Astrocyte (in vitro differentiated cells and primary cell): ENCODE measurements at places on chromosomes 12 and 14.

DNA sequence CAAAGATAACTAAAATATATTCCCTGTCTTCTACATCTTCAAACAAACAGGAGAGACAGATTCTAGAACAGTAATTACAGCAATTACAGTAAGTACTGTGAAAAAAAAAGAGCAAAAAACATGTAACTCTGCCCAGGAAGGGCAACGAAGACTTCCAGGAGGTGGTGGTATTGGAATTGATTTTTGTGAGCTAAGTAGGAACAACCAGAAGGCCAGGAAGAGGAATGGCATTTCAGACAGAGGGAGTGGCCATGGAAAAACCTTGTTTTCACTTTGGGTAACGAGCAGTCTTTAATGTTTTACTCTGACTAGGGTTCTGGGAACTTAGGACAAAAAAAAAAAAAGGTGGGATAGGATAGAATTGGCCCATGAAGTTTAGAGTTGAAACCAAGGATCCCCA, 196.3 kb upstream of the PLEKHG7 start:
- no peak for DNase-seq

- DNase-seq = no peak
Measured at GRCh38 chr12:90859591-90859990, 95.4 kb downstream of the CCER1 start.

- peak; percentile 88 for DNase-seq
Measured at GRCh38 chr12:55720894-55721444, 776 bp downstream of the RDH5 start.

GRCh38 chr12:94941440-94941862, 62.0 kb downstream of the NDUFA12 start:
- DNase-seq = peak; percentile 77

DNA sequence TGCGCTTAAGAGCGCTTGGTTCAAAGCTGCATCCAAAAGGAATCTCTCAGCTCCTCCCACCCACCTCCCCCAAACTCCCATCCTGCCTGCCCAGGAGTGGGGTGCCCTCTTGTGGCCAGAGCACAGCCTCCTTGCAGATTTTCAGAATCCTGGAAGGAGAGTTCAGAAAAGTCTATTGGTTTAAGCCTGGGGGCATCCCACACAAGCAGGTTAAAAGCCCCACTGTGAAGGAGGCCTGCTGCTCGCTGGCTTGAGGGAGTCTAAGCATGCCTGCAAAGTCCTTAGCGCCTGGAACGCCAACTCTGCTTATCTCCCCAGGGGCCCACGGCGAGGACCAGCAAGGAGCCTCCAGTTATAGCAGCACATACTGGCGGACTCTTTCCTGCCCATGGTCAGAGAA, 297.1 kb downstream of the KSR2 start:
- DNase-seq = no peak

DNA sequence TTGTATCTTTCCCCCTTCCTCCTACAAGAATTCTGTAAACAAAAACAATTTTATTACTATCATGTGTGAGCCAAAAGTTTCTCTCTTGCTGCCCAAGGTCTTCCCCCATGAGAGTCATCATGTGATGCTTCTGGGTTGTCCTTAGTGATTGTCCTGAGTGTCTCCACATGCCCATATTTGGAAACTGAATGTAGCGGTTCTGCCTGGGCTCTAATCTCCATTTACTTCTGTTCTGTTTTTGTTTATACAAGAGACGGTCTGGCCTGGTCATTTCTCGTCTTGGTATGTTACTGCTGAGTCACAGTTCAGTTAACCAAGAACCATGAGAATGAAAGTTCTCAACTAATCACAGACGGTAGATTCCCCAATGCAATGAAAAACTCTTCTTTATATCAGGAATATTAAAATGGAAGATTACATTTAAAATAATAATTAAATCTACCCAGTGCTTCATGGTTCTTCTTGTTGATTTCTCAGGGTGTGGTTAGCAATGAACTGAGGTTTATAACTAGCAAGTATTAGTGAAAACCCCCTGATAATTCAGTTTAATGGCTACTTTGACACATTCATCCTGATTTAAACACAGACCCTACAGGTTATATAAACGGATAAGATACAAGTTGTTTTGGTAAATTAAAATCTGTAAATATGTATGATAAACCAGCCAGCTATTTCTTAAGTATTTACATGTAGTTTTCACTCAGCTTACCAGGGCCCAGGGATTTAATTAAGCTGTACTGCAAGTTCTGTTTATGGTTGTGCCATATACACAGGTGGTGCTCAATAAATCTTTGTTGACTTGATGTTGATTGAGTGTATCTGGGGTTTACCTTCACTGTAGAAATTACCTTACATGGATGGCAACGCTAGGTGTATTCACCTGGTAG, 81.1 kb downstream of the PELI2 start:
- DNase-seq = peak; percentile 97

DNA sequence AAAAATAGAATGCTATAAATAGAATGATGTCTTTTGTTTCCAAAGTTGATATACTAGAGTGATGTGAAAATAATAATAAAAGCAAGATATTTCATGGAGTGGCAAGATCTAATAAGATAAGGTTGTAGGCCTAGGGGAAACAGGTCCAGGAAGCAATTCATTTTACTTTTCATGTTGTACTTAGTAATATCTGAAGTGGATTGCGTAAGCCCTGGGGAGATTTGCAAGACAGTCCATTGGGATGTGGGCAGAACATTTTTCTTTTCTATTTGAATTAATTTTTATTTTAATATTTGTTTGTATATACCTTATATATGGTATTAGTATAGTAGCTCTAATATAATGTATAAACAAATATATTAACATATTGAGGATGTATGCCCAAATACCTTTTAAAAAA, 7.5 kb downstream of the NUBPL start:
- DNase-seq = no peak

- no peak for DNase-seq
Measured at GRCh38 chr12:109871668-109872314, 8.6 kb downstream of the GLTP start.

GRCh38 chr14:93970965-93971634, 5.3 kb downstream of the ASB2 start:
- no peak for DNase-seq

GRCh38 chr12:40921563-40922163, 229.4 kb downstream of the CNTN1 start:
- no peak for DNase-seq

DNA sequence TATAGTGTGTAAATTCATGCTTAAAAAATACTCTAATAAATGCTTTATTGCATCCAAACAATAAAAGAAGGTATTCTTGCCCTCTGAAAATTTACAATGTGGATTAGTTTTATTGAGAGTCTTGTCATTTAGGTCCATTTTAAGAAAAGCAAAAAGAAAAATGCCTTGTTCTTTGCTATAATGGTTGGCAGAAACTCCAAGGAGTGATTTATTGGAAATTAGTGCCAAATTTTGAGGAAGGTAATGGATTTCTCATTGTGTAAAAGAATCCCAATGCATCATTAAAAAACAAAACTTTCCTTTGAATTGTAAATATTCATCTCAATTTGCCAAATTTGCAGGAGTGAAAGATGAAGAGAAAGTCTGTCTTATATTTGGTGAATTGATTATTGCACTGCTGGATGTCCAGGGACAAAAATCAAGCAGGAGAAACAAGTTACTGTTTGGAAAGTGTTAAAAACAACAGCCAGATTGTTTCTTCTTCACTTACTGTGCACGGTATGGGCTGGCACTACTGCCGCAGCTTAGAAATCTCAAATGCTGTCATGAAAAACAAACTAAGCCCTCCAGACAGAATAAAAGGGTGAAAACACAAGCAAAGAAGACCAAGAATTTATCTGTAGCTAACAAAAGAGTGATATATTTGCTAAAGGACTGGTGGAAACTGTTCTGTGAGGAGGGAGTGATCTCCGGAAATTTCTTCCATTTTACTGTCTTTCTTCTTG, 511.7 kb downstream of the TMTC2 start:
- no peak for DNase-seq

GRCh38 chr14:32450919-32451675, 122.0 kb downstream of the AKAP6 start:
- no peak for DNase-seq

GRCh38 chr12:47165934-47166333, 86.2 kb upstream of the AMIGO2 start:
- DNase-seq = no peak

DNA sequence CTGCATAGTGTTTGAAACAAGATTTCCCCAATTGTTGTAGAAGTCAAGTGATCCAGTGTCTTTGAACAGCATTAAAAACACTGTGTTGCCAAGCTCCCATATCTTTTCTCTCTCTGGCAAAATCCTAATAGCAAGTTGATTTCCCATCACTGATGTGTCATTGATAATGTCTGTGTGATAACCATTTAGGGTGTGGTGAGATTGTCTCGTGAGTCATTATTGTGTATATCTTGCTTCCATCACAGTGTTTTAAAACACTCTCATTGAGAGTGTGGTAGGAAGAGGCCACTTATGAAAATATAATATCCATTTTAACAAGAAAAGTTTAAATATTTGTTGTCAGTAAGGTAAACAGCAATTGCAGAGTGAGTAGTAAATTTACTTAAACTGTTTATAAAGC, 74.7 kb downstream of the PRORP start:
- DNase-seq = peak; percentile 67

- DNase-seq = no peak
Measured at GRCh38 chr12:128245905-128246304, 21.1 kb upstream of the TMEM132C start.

DNA sequence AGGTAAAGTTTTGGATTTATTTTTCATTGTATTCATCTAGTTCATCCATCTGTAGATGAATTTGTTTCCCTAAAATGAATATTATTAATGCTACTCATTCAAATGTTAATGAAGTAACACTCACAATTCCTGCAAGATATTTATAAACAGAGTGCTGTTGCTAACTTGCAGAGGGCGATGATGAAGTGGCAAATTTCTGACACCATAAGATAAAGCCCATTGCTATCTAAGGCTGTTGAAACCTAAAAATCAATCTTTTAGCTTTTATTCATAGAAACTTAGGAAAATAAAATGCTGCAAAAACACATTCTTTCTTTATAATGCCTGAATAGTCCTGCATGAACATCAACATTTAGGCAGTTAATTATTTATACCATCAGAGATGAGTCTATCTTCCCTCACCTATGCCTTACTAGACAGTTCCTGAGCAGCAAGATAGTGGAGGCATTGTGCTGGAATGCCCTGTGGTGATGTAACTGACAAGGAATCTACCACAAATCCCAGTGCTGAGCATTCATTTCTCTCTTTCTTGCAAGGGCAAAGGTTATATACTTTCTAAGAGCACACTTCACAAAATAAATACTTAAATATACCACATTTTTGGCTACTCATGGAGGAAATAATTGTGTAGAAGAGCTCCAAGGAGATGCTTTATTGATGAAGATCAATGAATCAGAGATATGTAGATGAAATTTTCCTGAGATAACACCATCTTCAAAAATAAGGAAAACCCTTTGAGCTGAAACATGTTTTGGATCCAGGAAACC, 57.6 kb downstream of the LMNTD1 start:
- DNase-seq = peak; percentile 92

GRCh38 chr14:38958589-38958988, 144.4 kb downstream of the SEC23A start:
- peak; percentile 43 for DNase-seq

DNA sequence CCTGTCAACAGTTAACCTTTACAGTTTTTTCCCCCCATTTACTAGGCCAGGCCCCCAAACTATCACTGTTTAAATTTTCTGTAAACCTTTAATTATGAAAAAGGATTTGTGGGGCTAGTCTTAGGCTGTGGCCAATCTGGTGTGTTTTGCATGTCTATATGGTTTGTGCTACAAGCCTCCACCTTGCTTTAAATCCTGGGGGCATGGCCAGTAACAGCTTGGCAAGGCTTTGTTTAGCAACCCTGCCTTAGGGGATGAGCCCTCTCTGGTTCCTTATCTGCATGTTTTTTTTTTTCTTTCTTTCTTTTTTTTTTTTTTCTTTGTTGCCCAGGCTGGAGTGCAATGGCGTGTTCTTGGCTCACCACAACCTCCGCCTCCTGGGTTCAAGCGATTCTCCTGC, 102.7 kb downstream of the KCNMB4 start:
- no peak for DNase-seq

GRCh38 chr12:20489645-20490044, 121.3 kb downstream of the PDE3A start:
- DNase-seq = no peak

DNA sequence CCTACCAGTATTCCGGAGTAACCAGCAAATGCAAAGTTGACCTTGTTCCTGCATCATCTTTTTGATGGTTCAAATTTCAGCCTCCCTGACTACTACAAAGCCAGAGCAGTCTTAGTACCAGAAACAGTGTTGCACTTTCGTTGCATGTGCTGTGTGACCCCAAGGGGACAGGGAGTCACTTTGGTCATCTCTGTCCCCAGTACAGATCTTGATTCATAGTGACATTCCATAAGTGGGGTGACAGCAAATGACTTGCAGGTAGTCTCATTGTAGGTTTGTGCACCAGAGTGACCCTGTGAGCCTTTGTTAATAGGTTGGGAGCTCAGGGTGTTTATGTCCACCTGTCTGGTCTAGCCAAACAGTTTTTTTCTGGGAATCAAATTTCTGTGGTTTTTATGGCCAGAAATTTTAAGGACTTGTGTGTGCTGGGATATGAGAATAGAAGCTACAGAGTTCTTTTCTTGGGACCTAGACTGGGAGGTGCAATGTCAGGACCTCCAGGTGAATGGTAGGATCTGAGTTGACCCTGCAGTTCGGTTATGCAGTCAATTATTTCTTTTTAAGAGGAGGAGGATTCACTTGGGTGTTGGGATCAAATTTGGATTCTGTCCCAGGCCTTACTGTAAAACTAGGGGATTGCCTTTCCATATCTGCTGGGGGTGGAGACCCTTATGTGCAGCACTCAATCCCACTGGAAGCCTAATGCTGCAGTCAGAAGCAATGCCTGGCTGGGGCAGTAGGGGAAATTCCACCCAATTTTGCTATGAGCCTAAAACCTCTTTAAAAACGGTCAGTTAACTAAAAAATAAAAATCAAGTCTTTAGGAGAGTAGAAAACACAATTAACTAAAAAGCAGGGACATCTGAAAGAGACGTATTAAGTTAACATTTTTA, 10.1 kb downstream of the EIF5 start:
- DNase-seq = no peak

DNA sequence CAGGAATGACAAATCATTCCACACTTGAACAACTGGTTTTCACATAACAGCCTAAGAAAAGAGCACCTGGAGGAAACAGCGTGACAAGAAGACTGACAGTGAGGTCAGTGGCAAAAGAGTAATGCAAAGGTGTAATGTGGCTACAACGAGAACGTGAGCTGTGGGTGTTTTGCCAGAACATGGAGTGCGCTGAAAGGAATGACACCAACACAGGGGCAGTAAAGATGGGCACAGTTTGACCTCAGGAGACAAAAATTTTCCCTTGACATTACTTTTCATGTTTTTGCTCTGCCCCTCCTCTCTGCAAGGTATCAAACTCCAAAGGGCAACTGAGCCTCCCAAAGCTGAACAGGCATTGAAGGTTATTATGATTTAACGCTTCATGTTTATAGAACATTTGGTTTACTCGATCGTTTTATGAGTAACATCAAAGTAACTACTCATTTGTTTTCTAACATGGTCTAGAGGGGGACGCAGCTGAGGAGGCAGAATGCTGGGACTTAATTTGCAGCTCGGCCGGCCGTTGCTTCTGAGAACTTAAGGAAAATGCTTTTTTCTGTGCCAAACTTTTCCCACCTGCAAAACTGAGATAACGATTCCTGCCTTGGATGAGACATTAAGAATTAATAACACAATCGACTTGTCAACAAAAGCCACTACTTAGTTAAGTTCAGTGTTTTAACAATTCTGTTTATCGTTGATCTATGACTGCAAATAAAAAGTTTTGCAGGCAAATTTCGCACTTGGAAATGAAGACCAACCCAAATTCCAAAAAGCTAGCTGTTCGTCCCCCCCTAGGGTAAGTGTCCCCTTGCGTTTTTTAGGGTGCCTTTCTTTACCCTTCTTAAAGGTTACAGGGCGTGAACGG, 954 bp downstream of the HAUS4 start:
- DNase-seq = peak; percentile 10
